Stimulated activated CD4-positive, alpha-beta T cell treated with anti-CD3 and anti-CD28 coated beads, Interleukin-15, amount 100 ng/mL, for 1 hour (primary cell): ENCODE measurements at places on chromosomes 11 and 22.

GRCh38 chr11:20011307-20011951 is 148.8 kb downstream of the DBX1 start:
- no peak for DNase-seq

- no peak for DNase-seq
Observed at GRCh38 chr22:46044621-46045458, 67.9 kb upstream of the WNT7B start.

GRCh38 chr22:45261407-45262088 is 20.9 kb upstream of the KIAA0930 start:
- no peak for DNase-seq

- no peak for DNase-seq
Observed at GRCh38 chr11:128190312-128190711, 397.0 kb downstream of the ETS1 start.

- no peak for DNase-seq
Observed at GRCh38 chr11:122248939-122249338, 132.9 kb upstream of the BLID start.

DNA sequence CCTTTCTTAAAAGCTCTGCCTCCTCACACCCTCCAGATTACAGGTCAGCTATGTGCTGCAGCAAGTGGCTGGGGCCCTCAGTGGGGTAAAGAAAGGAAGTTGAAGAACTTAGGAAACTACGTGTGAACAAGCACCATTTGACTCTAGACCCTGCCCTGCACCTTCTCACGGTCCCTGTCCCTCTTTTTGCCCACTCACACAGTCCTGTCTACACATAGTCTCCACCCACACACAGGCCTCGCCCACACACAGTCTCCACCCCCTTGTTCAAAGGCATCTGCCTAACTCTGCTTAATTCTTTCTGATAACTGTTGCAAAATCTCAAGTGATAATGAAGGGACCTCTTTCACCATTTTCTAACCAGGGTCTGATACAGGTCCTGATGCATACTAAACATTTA is 59.0 kb downstream of the TMPRSS5 start:
- no peak for DNase-seq

GRCh38 chr11:3183523-3183922 is 18.4 kb upstream of the OSBPL5 start:
- no peak for DNase-seq

DNA sequence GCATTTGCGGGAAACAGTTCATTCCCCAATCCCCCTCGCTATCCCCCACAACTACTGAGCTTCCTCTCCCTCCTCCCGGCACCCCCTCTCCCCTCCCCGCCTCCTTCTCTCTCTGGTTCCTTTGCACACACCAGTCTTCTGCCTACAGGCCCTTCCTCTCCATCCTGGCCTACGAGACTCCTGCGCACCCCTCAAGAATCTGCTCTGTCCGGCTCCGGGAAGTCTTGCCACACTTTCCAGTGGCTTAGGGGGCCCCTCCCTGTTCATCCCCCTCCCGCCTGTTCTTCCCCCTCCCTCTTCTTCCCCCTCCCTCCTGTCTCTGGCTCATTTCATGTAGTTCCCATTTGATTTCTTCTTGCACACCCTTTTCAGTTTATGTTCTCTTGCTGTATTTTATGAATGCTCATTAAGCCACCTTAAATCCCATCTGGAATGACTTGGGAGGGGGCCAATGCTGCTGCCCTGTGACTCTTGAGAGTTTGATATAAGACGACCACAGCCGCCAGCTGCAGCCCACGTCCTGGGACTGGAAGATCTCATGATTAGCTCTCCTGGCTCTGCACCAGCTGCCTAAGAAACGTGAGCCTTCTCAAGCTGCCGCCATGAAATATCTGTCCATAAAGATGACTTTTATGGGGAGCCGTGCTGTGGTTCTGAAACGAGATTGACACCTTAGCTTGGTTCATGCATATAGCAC is 50.9 kb downstream of the RPS6KA4 start:
- no peak for DNase-seq

DNA sequence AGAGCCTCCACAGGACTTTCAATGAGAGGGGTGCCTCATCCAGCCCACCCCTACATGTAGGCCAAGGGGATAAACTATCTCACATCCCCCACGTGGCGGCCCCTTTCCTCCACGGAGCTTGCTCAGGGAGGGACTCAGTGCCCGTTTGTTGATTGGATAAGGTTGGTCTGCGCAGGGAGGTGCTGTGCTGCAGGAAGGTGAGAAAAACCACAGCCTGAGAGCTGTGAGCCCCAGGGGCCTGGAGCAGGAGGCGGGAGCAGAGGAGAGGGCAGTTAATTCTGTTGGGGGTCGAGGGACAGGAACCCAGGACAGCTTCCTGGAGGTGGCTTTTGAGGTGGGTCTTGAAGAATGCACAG is 31.9 kb upstream of the ATXN10 start:
- DNase-seq = no peak

GRCh38 chr11:118240999-118241763 is 11.0 kb downstream of the MPZL3 start:
- no peak for DNase-seq

- DNase-seq = no peak
Observed at GRCh38 chr11:110076371-110076965, 16.7 kb upstream of the ZC3H12C start.

GRCh38 chr11:12893787-12894672 is 115.1 kb upstream of the RASSF10 start:
- no peak for DNase-seq

DNA sequence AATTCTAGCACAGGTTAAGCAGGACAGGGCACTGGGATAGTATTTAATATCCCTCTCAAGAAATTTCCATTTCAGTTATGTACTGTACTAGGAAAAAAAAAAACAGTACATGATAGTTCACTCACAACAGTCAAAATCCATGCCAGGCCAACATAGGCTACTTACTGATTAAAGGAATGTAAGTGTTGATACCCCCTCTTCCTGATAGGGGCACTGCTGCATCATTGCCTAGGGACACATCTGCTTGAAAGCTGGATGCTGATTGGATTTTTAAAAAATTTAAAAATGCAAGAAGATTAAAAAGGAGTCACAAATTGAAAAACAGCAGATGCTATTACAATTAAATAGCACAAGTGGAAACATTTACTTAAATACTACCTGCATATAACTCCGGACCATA is 43.4 kb downstream of the APOL5 start:
- DNase-seq = no peak

- DNase-seq = no peak
Observed at GRCh38 chr22:42468841-42469240, 36.6 kb upstream of the NFAM1 start.

GRCh38 chr22:38062791-38063190 is 5.6 kb downstream of the PICK1 start:
- DNase-seq = no peak

DNA sequence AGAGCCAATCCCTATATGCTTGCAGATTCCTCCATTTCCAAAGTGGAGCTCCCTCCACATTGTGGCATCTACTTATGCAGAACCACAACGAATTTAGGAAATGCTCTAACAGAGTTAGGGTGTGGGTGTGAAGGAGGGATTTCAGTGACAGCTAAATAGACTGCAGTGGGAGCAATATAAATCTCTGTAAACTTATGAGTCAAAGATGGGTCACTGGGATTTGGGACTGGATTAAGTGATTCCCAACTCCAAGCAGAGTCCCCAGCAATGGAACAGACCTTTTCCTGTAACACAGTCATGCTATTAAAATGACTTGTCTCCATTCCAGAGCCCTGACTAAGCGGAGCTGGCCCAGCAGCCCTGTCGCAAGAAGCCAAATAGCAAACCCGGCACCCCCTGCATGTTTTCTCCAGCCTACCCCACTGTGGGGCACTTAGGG is 36.6 kb downstream of the RPL27A start:
- no peak for DNase-seq

DNA sequence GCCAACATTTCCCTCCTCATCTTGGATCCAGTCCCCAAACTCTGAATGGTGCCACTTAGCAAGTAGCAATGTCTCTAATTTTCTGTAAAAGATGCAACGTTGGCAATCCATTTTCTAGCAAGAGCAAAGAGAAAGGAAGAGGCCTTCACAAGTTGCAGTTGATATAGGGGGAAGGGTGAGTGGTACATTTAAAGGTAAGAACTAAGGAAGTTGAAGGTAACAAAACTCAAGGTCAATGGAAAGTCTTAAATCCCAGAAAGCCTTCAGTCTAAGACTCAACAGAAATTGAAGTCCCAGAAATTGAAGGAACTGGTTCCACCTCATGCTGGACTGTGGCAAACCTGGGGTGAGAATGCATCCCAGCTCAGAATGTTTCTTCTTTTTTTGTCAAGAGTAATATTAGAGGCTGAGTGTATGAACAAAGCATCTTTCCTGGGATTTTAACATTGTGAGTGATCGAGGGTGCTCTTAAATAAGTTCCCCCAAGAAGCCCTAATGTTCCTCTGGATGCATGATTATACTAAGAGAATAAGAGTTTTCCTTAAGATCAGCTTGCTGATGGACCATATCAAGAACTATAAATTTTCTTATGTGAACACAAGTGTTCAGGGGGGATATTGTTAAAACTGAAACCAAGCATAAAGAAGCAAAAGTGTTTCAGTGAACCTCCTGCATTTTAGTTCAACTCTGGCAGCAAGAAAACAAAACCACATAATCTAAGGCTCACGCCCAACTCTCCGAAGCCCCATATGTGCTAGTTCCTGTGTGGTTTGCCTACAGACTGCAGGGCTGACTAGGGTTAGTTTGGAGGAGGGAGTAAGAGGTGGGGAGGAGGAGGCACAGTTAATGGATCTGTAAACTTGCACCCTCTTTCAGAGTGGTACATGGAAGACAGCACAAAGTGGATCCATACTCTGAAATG is at the start of gene GRAP2:
TSS of gene GRAP2 (plus strand) at position 779 of the 922 bp plus-strand sequence. CDS start 46,023 bp downstream, outside the sequence.
- no peak for DNase-seq

GRCh38 chr11:13384908-13385640 is 77.9 kb downstream of the BTBD10 start:
- DNase-seq = no peak

- DNase-seq = no peak
Observed at GRCh38 chr11:119027561-119028345, 2.9 kb downstream of the SLC37A4 start.

DNA sequence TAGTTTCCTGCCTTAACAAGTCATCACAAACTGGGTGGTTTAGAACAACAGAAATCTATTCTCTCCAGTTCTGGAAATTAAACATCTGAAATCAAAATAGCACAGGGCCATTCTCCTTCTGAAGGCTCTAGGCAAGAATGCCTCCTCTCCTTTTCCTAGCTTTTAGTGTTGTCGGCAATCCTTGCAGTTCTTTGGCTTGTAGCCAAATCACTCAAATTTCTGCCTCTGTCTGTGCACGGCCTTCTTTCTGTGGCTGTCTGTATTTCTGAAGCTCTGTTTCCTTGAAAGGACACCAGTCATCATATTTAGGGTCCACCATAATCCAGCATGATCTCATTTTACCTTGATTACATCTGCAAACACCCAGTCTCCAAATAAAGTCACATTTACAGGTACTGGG is 795.5 kb downstream of the METTL15 start:
- no peak for DNase-seq

DNA sequence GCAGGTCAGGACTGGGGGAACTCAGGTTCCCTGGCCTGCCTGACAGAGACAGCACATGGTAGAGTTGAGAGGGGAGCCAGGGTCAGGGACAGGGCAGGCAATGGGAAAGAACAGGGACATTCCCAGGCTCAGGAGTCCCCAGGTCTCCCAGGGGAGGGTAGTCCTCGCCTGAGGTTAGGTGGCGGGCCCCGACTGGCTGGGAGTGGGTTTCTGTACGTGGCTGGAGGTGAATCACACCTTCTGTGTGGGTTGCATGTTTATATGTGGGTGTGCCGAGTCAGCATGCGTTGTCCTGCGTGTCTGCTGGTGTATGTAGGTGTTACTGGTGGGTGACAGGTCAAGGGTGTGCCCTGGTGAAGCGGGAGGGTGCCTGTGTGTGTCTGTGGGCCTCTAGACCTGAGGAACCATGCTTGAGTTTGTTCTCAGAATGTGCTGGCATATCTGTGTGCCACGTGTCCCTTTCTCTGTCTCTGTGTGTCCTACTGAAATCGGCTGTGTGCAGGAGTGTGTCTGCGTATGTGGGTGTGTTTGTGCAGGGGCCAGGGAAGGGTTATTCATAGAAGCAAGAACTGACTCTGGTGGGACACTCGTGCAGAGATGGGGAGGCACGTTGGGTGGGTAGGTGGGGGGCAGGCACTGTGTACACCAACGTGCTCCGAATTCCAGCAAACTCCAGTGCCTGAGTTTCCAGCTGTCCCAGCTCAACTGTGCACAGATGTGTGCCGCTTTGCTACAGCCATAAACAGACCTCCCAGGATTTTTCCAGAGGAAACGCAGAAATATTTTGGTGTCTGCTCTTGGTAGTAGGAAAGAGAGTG is 23.8 kb upstream of the OAF start:
- DNase-seq = peak; percentile 6

DNA sequence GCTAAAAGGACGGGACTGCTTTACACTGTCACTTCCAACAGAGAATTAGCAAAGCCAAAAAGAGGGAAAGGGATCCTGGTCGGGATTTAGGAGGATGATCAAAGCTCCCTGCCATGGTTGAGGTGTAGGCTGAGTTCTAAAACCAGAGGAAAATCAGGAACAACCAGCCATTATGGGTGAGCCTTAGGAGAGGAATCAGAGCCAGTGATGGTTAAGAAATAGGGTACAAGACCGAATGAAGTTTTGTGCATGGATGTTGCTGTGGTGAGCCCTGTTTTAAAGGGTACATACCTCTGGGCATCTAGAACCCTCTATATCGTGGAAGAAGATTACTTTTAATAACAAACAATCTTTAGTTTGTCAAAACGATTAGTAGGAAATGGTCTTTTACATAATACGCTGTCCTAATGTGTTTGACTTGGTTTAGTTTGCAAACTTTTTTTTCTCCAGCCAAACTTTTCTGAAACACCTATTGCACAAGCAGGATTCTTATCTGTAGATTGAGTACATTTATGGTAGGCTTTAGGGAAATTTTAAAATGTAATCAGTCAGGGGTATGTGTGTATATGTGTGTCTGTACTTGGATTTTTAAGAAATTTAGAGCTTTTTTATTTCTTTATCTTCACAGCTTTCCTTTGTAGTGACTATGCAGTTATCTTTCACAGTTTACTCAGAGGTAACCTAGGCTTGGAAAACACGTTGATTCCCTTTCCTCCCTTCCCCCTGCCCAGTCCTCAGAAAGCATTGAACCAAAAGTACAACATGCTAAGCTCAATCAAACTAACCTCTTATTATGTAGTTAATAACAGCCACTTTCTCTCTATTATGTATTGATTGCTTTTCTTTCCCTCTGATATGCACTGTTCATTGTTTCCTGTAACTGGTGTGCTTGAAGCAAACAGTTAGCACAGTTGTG is 26.8 kb downstream of the TRIM44 start:
- DNase-seq = no peak

GRCh38 chr11:71452199-71453036 is 585 bp upstream of the NADSYN1 start:
- peak; percentile 19 for DNase-seq

GRCh38 chr11:133901999-133902398 is 54.8 kb downstream of the IGSF9B start:
- no peak for DNase-seq

DNA sequence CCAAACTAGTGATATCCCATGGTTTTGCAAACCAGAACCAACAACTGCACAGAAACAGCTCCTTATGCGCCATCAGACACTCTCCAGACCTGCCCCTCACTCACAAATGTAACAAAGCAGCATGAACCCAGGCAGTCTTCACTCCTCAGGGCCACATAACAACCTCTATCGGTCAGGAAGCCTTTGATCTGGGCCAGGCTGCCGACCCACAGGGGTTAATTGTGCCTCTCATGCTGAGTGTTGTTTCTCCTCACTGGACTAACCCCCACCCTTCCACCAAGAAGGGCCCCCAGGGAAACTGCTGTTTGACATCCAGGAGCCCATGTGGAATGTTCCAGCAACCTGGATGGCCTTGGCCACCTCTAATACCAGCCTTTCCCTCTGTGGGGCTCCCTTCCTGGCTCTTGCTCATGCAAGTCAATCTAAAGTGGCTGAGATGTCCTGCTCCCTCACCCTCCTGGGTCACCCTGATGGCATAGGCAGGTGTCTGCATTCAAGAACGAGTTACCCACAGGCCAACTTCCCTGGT is 7.9 kb upstream of the RGL4 start:
- no peak for DNase-seq
